ENCODE measurements at places on chromosomes 1 and 21.
A peak's percentile ranks its signal among the peaks of the same experiment; 100 is the strongest.

GRCh38 chr21:44927587-44928461 lies 7.1 kb upstream of the ITGB2 start:
- DNase-seq: no peak

- no peak for DNase-seq
Measured at GRCh38 chr1:168421399-168422004, 122.3 kb downstream of the XCL2 start.

GRCh38 chr1:44619261-44619900 lies 54.9 kb downstream of the TMEM53 start:
- no peak for DNase-seq

GRCh38 chr21:31727181-31727580 lies 4.7 kb downstream of the SCAF4 start:
- no peak for DNase-seq

DNA sequence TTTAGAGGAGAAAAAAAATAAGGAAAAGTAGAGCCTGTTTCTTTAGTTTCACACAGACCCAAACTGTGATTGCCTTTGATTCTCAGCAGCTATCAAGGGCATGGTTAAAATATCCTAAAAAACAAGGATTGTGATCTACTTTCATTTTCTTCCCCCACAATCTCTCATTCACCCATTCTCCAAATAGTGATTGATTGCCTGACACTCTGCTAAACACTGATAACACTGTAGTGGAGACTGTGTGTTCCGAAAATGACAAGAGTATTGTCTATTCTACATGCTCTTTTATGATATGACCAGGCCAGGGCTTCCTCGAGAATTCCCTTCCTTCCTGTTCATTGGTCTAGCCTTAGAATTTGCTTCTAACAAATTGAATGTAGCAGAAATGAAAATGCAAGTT lies 40.2 kb downstream of the PRMT6 start:
- no peak for DNase-seq

DNA sequence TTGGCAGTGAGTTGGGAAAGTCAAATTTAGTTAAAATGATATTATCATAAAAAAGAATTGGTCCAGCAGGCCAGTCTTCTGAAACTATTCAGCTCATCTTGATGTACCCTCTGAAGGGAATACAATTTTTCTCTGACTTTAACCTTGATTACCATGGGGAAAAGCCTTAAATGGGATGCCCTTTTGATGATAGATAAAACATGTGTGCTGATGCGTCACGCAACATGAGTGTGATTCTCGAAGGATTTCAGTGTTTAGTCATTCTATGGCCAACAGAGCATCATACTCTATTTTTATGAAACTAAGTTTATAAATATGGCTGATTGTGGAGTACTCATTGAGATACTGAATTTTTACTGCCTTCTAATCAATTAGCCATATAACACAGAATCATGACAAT lies 171.5 kb downstream of the ZNF281 start:
- no peak for DNase-seq

GRCh38 chr1:167955915-167956314 lies 19.0 kb upstream of the MPC2 start:
- no peak for DNase-seq

DNA sequence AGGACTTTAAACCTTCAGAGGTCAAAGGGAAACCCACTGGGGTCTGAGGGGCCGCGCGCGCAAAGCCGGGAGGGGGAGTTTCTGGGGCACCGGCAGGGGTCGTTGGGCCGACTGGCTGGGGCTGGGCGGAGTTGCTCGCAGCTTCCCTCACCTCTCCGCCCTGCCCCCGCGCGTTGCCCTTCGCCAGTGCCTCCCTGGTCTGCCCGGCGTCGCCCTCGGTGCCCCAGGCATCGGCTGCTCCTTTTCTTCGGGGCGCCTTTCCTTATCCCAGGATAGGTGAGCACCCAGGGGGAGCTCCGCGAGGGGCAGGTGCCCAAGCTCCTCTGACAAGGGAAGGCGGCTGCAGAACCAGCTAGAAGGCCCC lies 390 bp upstream of the NGF start:
- no peak for DNase-seq

- DNase-seq: no peak
Measured at GRCh38 chr1:197776351-197777105, 1.2 kb upstream of the DENND1B start.

- no peak for DNase-seq
Measured at GRCh38 chr1:1305300-1306069, 2.2 kb downstream of the ACAP3 start.

DNA sequence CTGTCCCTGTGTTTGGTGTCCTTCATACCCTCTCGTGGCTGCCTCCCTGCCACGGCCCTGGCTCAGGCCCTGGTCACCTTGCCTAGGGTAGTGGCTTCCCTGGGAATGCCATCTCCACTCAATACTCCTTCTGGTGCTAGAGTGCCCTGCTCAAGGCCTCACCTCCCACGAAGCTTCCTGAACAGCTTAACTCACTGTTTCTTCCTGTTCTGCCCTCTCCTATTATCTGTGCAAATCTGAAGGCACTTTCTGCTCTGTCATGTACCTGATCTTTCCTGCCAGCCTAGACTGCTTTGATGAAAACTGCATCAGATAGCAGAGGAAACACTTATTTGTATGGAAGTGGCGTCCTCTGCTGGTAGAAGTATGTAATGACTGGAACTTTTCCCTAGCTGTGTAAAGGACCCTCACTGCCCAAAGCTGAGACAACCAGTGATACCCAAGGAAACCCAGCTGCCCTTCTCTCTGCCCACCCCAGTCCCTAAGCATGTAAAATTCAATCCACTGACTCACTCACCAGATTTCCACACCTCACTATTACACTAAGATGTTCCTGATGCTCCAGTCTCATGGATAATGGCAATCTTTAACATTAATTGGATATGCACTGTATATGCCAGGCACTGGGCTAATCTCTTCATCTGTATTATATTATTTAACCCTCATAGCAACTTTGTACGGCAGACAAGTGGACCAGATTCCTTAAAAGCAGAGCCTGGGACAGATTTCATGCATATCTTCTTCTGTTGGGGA lies 36.2 kb upstream of the BTG2 start:
- DNase-seq: no peak

- no peak for DNase-seq
Measured at GRCh38 chr1:228016181-228016510, 9.3 kb downstream of the WNT3A start.

DNA sequence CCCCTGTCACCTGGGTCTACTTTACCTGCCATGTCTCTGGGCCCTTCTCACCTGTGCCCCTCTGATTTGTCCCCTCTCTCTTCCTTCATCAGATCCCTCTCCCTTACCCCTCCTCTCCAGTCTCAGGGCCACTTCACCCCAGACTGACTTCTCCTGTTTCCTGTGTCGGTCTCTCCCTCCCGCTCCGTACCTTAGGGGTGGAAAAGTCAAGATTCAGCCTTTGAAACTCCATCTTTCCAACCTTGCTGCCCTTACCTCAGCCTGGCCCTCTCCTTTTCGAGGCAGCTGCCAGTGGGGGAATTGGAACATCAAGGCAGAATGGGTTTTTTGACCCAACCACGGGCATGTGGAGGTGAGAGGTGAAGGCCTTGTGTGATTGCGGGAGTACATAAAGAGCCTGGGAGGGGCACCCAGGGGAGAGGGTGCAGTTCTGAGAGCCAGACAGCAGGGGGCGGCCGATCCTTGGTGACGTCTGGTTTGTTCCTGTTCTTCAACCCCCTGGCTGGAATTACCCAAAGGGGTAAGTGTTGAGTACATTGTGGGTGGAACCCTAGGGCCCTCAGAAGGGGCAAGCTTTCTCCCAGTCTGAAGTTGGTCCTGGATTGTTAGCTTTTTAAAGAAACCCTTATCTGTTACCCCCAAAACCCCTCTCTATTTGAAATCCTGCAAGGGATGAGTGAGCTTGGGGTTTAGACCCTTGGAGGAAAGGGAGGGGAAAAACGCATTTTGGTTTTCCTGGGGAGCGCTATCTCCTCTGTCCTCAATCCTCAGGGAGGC lies 12.3 kb upstream of the DMBX1 start:
- peak; percentile 48 for DNase-seq
